ENCODE measurements at places on chromosomes 2 and 18.

GRCh38 chr2:3642521-3643215 is 15.3 kb upstream of the ALLC start:
- no peaks in the 10 kb centered on the region for H3K36me3 ChIP-seq
- no peak overlapping the region for H3K27ac ChIP-seq

DNA sequence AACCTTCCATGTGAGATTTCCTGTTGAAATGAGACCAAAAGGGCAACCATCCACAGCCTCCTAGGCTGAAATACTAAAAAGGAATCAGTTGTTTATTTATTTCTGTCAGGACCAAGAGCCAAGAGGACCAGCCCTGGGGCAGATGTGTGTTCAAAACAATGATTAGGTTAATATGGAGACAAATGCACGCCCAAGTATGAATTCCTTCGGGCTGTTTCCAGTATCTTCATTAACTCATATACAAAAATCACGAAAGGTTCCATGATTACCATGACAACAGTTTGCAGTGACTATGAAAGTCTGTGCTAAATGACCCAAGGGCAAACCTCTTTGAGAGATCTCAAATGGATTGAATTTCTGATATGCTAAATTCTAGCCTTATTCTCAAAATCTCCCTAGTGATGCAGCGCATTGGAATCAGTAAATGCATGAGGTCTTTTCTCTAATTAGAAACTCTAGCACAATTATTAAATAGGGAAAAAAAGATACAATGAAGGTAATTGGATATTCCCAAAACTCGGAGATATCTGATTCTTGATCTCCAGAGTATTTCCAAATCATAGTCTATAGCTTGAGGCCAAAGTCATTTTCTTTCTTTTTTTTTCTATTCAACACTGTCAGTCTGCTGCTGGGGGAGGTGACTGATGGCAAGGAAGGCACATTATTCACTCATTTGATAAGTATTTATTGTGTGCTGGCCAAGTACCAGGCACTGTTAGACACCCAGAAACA is 35.6 kb downstream of the VIT start:
- peak; percentile 66 for DNase-seq
- no peaks in the 10 kb centered on the region for H3K4me1 ChIP-seq
- no peak overlapping the region for H3K27ac ChIP-seq
- H3K36me3 ChIP-seq, result no peaks in the 10 kb centered on the region
- no peak overlapping the region for H3K4me3 ChIP-seq
- peaks cover 2% of the 10 kb centered on the region for H3K27me3 ChIP-seq

- no peaks in the 10 kb centered on the region for H3K4me1 ChIP-seq
- H3K27me3 ChIP-seq, result no peaks in the 10 kb centered on the region
- H3K36me3 ChIP-seq, result no peaks in the 10 kb centered on the region
- peak overlapping the region; percentile 91 for H3K27ac ChIP-seq
Observed at GRCh38 chr2:238846378-238846627, 1.6 kb upstream of the TWIST2 start.

DNA sequence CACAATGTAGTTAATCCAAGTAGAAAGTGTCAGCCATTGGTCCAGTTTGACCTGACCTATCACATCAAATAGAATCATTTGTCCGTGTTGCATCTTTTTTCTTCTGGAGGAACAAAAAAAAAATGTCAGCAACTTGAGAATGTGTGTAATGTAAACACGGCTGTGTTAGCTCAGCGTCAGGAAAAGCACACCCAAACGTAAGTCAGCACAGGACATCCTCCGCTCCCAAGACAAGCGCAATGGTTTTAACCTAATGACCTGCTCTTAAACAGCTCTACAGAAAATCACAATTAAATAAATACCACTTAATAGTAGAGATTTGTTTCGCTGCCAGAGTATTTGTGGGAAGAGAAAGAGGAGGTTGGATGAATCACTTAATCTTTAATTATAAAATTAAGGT is 59.4 kb downstream of the OSR1 start:
- no peaks in the 10 kb centered on the region for H3K36me3 ChIP-seq
- no peaks in the 10 kb centered on the region for H3K4me1 ChIP-seq
- H3K4me3 ChIP-seq, result no peak overlapping the region
- H3K27ac ChIP-seq, result no peak overlapping the region
- DNase-seq, result peak; percentile 16
- H3K27me3 ChIP-seq, result no peaks in the 10 kb centered on the region

DNA sequence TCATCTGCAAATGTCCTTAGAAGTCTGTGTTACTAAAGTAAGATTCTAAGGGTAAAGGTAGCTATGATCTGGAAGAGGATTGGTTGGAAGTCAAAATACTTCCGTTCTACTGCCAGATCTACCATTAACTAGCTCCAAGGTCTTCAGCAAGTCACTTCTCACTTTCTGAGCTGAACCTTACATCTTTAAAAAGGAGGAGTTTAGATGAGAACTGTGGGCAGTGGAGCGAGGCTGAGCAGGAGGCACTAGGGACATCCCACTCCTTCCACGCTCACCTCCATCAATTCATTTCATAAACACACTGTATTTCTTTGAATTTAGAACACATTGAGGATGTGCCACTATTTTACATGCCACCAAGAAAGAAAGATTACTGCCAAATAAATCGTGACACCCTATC is 143.0 kb downstream of the ABCA12 start:
- no peak overlapping the region for H3K27ac ChIP-seq
- no peak overlapping the region for H3K4me3 ChIP-seq
- H3K36me3 ChIP-seq, result no peaks in the 10 kb centered on the region
- DNase-seq, result no peak

DNA sequence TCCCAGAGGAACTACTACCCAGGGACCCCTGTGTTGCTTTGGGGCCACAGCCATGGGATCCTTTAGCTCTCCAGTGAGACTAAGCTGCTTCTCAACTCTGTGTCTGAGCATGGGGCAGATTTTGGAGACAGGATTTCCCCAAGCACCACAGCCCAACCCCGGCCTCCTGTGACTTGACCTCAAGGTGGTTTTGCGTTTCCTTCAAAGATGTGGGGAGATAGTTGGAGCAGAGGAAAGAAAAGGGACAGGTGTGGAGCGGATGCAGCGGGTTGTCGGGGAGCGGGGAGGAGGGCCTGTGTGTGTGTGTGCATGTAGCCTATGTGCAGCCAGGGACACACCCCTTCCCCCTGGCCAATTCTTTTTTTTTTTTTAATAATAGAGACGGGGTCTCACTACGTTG is 10.2 kb downstream of the ARID5A start:
- no peak for DNase-seq
- no peak overlapping the region for H3K4me3 ChIP-seq
- H3K4me1 ChIP-seq, result peaks cover under 1% of the 10 kb centered on the region
- H3K27me3 ChIP-seq, result no peaks in the 10 kb centered on the region
- peaks cover 4% of the 10 kb centered on the region for H3K36me3 ChIP-seq
- H3K27ac ChIP-seq, result no peak overlapping the region

DNA sequence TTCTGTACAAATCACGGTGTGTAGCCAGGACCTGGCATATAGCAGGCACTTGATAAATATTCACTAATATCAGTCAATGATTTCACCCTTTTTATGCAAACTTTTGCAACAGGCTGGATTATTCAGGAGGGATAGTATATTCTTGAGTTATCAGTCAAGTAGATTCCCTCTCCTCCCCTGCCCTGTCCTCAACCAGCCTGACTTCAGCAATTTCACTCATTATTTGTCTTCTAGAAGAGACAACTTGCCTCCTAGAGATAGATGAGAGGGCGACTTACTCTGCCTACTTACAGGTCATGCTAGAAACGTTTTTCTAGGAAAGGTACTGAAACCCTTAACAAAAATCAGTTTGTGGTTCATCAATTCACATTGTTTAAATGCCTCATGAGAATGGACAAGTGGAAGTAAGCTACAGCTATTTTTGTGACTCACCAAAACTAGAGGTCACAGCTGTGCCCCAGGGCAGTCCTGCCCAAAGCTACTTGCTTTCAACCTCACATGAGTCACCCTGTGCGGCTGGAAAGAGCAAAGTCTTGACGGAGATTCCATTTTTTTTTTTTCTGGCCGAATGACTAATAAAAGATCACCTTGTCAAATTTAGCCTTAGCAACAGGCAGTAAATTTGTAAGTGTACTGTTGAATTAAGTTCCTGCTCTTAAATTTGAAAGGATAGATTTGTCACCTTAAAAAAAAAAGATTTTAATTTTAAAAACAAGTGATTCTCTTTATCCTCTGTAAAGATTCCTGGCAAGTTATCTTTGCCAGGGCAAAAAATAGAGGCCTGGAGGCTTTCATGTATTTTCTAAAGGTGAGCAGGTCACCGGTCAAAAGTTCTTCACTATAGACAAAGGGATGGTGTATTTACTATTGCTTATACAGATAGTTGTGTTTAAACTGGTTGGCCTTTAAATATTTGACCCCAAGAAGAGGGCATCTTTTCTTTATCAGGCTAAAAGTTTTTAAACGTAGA is 109.0 kb upstream of the SLC35G4 start:
- H3K4me3 ChIP-seq, result no peak overlapping the region
- H3K27me3 ChIP-seq, result no peaks in the 10 kb centered on the region
- H3K4me1 ChIP-seq, result peaks cover 15% of the 10 kb centered on the region
- H3K36me3 ChIP-seq, result no peaks in the 10 kb centered on the region
- peak; percentile 100 for DNase-seq
- peak overlapping the region; percentile 67 for H3K27ac ChIP-seq

DNA sequence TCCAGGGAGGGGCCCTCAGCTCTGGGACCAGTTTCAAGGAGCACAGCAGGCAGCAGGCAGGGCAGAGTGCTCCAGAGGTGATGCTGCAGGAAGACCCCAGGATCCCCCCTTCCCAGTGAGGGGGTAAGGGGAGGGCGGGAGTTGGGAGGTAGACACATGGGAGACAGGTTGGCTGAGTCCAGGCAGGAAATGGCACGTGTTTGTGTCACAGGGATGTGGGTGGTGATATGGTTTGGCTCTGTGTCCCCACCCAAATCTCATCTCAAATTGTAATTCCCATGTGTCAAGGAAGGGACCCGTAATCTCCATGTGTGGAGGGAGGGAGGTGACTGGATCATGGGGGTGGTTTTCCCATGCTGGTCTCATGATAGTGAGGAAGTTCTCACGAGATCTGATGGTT is 25.2 kb upstream of the OTOS start:
- no peak overlapping the region for H3K4me3 ChIP-seq
- no peaks in the 10 kb centered on the region for H3K4me1 ChIP-seq
- H3K27me3 ChIP-seq, result no peaks in the 10 kb centered on the region
- no peak for DNase-seq
- no peaks in the 10 kb centered on the region for H3K36me3 ChIP-seq
